Suppressor macrophage treated with lipopolysaccharide for 4 hours (primary cell): ENCODE measurements at places on chromosomes 6 and 20.

- DNase-seq = peak; percentile 85
Observed at GRCh38 chr6:47144306-47144705, 102.2 kb upstream of the ADGRF1 start.

- peak; percentile 95 for DNase-seq
Observed at GRCh38 chr20:43457640-43458421, at the start of gene SRSF6. SRSF6 (plus strand) TSS chr20:43457896; CDS start chr20:43458034, 138 bp downstream.

DNA sequence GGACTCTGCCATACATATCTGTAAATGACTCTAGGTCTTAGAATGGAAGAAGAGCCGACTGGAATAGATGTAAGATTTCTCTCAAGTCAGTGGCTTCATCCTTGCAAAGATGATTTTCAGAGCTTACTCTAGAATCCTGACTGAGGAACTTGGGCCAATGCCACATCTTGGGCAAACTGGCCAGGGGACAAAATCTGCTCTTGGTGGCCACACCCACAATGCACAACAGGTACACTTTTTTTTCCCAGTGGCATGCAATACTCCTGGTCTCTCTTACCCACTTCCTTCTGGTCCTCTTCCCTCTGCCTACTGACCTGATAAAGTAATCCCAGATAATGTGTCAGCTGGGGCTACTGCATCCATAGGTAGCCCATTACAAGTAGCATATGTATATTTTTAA lies 13.4 kb downstream of the CLIC5 start:
- DNase-seq = no peak

- no peak for DNase-seq
Observed at GRCh38 chr20:12928755-12929401, 79.9 kb upstream of the SPTLC3 start.
